Cardiac muscle cell (in vitro differentiated cells and primary cell): ENCODE measurements at places on chromosomes 11 and 22. TPM values are rescaled to one million over a fixed set of nuclear protein-coding genes. Genes with fewer than 3 reads are reported as not detected.

The TNNT3 gene
- polyA plus RNA-seq = 0.92 and 3.8 TPM in 2 replicates

The CHRDL2 gene
- polyA plus RNA-seq = not detected in 2 replicates

The POLD4 gene
- 49.8 and 51.9 TPM in 2 replicates for polyA plus RNA-seq

The CBLIF gene
- polyA plus RNA-seq = not detected in 2 replicates

The TSKU gene
- 33.6 and 35.9 TPM in 2 replicates for polyA plus RNA-seq

The OR51E2 gene
- polyA plus RNA-seq = not detected in 2 replicates

The GATD1 gene
- polyA plus RNA-seq = 27.9 and 60.4 TPM in 2 replicates

The BUD13 gene
- 13.9 and 15.3 TPM in 2 replicates for polyA plus RNA-seq

The MUC5B gene
- polyA plus RNA-seq = not detected in 2 replicates

The OR52A1 gene
- polyA plus RNA-seq = not detected in 2 replicates

The PKDREJ gene
- 0.04 TPM in 1 of 2 replicates, not detected in the other for polyA plus RNA-seq

The TBX10 gene
- polyA plus RNA-seq = 1.1 and 1.2 TPM in 2 replicates

The POU2AF2 gene
- not detected in 2 replicates for polyA plus RNA-seq

The APOA5 gene
- polyA plus RNA-seq = not detected in 2 replicates

The THRSP gene
- polyA plus RNA-seq = 0.44 TPM in 1 of 2 replicates, not detected in the other

The GAS2 gene
- 6.2 and 8.2 TPM in 2 replicates for polyA plus RNA-seq

The RASD2 gene
- polyA plus RNA-seq = 0.61 and 2.3 TPM in 2 replicates

The OR4A5 gene
- not detected in 2 replicates for polyA plus RNA-seq

The TRPT1 gene
- 137 and 161 TPM in 2 replicates for polyA plus RNA-seq

The DRD4 gene
- polyA plus RNA-seq = 0.75 and 2.2 TPM in 2 replicates

The MGAT3 gene
- 9.9 and 12.3 TPM in 2 replicates for polyA plus RNA-seq

The HTR3B gene
- not detected in 2 replicates for polyA plus RNA-seq

The LMO1 gene
- polyA plus RNA-seq = 2.4 and 3.6 TPM in 2 replicates

The MRGPRX3 gene
- not detected in 2 replicates for polyA plus RNA-seq

The SYT13 gene
- polyA plus RNA-seq = 0.09 and 0.16 TPM in 2 replicates

The ARHGEF12 gene
- polyA plus RNA-seq = 19.4 and 21.7 TPM in 2 replicates

The FAM227A gene
- 2.9 and 7.4 TPM in 2 replicates for polyA plus RNA-seq

The PTPN5 gene
- polyA plus RNA-seq = 1.1 and 2.4 TPM in 2 replicates

The CHRNA10 gene
- polyA plus RNA-seq = not detected in 2 replicates

The PRR14L gene
- 13.8 and 22.5 TPM in 2 replicates for polyA plus RNA-seq

The TREH gene
- 0.42 TPM in 1 of 2 replicates, not detected in the other for polyA plus RNA-seq

The TNRC6B gene
- 50.2 and 73.2 TPM in 2 replicates for polyA plus RNA-seq

The FOSL1 gene
- polyA plus RNA-seq = 0.60 TPM in 1 of 2 replicates, not detected in the other

The GRAMD1B gene
- polyA plus RNA-seq = 15.5 and 25.5 TPM in 2 replicates

The GLYATL2 gene
- polyA plus RNA-seq = not detected in 2 replicates

The POU2AF3 gene
- polyA plus RNA-seq = 0.83 and 1.2 TPM in 2 replicates

The SPATA19 gene
- not detected in 2 replicates for polyA plus RNA-seq

The MOB2 gene
- 52.0 and 55.9 TPM in 2 replicates for polyA plus RNA-seq

The CRYAB gene
- polyA plus RNA-seq = 31.3 and 91.8 TPM in 2 replicates

The OR8G1 gene
- polyA plus RNA-seq = not detected in 2 replicates

The RGL4 gene
- polyA plus RNA-seq = 1.0 and 1.5 TPM in 2 replicates

The ANO1 gene
- 0.09 TPM in 1 of 2 replicates, not detected in the other for polyA plus RNA-seq
